GM23248 (cell line): ENCODE measurements at places on chromosomes 12 and 14.

DNA sequence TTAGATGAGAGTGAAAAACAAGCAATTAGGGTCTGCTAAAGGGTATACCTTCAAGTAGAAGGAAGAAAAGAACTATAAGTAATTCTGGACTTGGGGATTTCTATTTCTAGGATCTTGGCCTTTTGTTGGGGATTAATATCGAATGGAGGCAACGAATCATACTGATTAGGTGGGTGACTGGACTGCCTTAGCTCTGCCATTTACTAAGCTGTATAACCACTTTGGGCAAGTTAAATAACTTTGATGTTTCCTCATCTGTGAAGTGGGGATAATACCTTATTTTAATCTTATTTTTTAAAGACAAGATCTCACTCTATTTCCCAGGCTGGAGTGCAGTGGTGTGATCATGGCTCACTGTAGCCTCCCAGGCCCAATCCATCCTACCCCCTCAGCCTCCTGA is 6.6 kb downstream of the IKBIP start:
- peak; percentile 6 for DNase-seq

GRCh38 chr12:50234347-50234746 is 49.0 kb downstream of the LIMA1 start:
- peak; percentile 42 for DNase-seq

DNA sequence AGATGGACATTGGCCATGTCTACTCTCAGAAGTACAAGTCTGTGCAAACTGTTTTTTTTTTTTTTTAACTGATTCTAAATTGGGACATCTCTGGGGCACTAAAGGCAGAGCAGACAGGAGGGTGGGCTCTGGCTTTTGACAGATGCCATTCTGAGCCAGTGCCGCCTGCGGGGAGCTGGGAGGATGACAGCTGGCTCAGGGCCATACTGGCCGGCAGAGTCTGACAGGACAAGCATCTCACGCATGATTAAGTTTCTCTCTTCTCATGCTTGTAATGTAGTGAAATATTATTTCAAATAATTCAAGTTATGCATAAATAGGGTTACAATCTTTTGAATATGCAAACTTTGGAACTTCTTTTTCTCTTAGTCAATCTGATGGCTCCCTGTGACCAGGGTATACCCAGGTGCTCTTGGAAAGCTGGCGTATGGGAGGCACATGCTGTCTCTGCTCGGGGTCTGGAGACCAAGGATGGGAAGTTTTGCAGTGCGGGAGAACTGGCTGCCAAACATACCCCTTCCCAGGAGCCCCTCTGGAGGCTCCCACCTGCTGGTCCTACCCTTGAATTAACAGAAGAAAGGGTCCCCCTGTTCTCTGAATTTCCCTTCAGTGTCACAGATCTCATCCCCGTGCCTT is 7.6 kb downstream of the CDCA4 start:
- DNase-seq: peak; percentile 47

DNA sequence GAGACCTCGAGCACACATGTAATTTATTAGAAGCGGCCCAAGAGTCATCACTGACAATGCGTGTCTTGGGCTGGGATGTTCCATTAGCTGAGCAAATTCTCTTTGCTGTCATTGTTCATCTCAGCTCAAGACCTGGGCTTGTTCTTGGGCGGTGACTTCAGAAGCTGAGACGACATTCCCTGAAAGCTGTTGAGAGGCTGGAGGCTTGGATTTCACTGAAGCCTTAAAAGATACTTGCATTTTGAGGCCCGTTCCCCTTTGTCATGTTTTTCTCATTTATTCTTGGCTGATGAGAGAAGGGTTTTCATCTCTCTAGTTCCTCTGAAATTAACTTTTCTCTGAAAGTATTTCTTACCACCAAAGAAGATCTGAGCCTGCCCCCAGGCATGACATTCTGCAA is 16.6 kb upstream of the SUSD6 start:
- DNase-seq: peak; percentile 48

GRCh38 chr14:96085369-96085768 is 46.2 kb downstream of the C14orf132 start:
- peak; percentile 15 for DNase-seq

DNA sequence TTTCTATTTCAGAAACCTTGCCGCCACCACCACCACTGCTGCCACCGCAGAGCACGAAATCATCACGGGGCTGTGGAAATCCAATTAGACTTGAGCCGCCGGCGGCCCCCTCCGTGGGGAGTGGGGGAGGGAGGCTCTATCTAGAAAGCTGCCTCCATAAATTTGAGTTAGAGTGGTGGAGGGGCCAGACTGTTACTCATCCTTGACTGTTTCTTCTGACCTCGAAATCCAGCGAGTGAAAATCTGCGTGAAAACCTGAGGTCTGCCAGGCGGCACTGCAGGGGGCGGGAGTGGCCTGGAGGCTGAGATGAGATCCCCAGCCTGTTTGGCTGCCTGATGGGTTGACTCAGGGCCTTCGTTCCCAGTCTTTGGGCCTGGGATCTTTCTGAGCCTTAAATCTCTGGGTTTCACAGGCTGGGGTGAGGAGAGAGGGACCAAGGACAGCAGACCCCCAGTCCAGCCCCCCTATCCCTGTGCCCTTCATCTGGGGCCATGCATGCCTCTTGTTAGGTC is 29.9 kb downstream of the TSPAN9 start:
- peak; percentile 50 for DNase-seq

DNA sequence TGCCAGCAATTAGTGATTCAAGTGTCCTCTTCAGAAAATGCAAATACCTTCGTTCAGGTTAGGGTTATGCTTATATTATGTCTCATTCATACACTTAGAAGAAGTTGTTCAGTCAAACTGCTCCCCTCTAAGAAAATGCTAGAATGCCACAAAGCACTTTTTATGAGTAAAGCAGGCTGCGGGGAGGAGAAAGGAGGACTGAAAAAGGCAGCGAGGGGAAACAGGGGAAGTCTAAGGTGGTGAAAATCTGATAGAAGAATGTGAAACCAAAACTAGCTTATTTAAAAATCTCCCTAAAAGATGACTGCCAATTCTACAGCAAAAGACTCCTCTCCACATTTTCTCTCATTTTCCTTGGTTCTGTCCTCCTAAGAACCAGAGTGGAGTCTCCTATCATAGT is 70.1 kb downstream of the PRKD1 start:
- DNase-seq: no peak

DNA sequence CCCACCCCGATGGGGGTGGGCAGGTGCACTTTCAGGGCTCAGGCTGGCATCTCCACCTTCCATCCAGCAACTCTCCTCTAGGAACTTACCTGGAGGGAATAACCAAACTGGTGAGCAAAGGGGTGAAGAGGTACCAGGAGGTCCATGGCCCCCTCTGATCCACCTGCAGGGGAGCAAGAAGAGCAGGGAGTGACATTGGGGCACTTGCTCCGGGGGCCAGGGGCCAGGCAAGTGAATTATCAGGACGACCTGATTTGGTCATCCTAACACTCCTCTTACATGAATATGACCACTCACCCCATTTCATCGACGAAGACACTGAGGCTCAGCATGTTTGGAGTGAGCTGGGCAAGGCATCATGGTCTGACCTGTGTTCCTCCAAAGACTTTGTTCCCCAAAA is 6.0 kb downstream of the DIO3 start:
- no peak for DNase-seq

GRCh38 chr14:32230181-32230580 is 27.1 kb upstream of the RNU6-8 start:
- DNase-seq: peak; percentile 63

DNA sequence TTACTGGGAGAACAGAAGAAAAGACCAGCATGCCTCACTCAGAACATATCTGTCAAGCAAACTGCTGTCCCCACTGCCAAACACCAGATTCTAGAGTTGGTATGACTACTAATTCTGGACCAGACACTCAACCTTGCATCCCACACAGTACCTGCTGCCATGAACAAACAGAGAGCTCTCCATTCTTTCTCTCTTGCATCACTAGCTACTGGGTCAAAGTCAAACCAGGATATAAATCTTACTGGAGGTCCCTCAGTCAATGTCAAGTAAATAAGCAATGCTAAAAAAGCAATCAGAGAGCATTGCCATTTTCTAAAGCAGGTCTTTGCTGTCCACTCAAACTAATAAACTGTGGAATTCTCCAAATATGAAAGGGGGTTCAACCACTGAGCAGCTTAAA is 452.4 kb upstream of the SEL1L start:
- no peak for DNase-seq

GRCh38 chr12:49942921-49943624 is 7.5 kb upstream of the AQP2 start:
- no peak for DNase-seq

DNA sequence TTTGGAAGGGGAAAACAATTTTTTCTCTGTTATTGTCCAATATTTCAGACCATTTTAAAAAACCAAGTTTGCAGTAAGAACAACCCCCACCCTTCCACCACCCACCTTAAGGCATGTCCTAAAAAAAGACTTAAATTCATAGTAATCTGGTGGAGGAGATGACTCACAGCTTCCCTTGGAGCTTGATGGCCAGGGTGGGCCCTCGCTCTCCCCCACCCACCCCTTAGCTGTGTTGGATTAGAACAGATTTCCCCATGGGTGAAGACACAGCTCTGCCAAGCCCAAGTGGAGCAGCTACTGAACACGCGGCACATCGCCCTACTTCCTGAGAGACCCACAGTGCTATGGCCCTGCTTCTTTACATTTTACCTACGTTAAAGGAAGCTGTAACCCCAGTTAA is 140.3 kb downstream of the GCH1 start:
- peak; percentile 46 for DNase-seq
